ENCODE measurements at places on chromosomes 7 and 10.
A peak's percentile ranks its signal among the peaks of the same experiment; 100 is the strongest.

DNA sequence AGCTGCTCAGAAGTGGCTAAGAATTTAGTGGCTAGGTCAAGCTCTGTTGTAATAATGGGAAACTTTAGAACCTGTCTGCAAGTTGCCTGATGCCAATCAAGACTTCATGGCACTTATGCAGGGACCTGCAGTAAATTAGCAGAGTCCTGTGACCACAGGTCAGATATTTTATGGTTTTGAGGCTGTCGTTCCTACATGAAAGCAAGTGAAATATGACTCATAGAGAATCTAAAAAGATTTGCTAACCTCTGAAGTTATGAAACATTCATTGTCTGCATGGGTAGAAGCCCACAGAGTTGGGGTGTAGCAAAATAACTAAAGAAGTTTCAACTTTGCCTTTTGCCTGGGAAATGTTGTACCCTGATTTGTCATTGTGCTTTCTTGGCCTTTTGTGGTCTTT lies 32.3 kb downstream of the SLC39A12 start:
- no peak for DNase-seq

DNA sequence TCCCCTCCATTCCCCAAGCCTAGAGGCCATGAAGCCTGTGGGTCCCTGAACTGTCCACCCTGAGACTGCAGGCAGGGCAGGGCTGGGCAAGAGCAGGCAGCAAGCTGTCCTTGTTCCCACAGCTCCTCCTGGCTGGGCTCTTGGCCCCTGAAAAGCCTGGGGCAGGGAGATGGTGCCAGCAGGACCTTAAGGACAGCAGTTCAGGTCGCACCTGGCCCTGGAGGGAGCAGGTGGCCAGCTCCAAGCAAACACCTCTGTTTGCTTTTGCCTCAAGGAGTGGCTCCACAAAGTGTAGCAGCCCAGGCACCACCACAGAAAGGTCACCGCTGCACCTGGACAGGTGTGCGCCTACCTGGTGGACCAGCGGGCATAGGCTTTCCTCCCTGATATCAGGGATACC lies 5.2 kb downstream of the RET start:
- no peak for DNase-seq

DNA sequence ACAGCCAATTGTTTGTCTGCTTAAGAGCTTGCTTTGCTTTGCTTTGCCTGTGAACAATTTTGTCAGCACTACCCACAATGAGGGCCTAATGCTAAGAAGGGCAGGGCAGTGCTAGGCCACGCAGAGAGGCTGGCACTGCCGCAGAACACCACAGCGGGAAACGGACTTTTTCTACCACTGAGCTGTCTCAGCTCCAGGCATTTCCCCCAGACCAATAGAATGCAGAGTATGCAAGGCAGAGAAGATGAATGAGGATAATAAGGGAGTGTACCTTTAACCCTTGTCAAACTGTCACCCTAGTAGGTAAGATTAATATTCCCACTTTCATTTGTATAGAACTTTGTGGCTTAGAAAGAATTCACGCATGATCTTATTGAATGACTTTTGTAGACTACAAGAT lies 104.5 kb downstream of the SH3PXD2A start:
- no peak for DNase-seq

DNA sequence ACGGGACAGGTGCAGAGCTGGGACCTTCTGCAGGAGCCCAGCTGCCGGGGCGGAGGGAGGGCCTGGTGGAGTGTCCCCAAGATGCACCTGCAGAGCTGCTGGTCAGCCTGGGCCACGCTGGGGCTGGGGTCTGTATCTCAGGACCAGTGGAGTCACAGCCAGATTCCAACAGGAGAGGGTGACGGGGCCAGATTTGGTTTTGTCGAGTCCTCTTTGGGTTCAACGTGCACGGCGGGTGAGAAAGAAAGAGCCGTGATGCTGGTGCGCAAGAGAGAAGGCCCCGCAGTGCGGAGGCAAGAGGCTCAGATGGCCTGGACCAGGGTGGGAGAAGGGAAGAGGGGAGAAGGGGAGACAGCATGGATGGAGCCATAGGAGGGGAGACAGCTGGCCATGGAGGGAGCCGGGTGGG lies 462.9 kb downstream of the PTPRN2 start:
- DNase-seq = no peak

DNA sequence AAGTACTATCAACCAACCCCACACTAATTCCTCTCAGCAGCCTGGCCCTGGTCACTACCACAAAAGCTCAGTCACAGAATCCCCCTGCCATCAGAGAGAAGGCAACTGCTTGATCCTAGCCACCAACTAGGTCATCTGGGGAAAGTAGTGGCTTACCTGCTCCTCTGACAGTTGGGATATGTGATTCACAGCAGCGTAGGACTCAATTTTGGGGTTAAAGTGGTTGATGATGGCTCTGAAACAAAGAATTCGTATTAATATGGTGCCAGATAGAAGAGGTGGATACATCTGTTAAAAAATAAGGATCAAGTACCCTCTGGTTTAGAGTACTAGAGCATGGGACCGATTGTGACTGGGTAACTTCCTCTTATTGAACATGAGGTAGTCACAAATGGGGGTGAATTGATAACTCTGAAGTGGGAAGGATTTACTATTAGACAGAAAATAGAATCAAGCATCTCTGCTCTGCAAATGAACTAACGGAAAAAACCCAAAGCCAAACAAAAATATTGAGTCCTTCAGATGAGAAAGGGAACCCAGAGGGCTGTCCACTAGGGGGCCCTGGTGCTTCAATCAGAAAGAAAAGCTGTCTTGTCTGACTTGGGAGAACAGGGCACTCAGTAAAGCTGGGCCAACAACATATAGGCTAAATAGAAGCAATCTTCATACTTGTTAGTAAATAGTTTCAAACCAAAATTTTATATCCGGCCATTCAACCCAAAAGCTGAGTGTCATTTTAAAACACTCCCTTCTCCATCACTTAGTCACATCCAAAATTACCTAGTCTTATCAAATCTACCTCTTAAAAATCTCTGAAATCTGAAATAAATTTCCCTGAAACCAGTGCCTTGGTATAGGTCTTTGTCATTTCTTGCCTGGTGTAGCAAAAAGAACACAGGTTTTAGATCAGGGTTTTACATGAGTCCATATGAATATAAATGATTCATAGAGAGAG lies 45.9 kb upstream of the KCNIP2 start:
- peak; percentile 17 for DNase-seq

- peak; percentile 83 for DNase-seq
These were observed at the start of gene SRPK2 for GRCh38 chr7:105388356-105389087. TSS of gene SRPK2 (minus strand) at chr7:105388921.

GRCh38 chr10:21100871-21101514 lies 203.9 kb upstream of the NEBL start:
- peak; percentile 3 for DNase-seq
